ENCODE measurements at places on chromosomes 3 and 15.

GRCh38 chr15:49038382-49038781, 7.9 kb downstream of the SECISBP2L start:
- no peak for DNase-seq

DNA sequence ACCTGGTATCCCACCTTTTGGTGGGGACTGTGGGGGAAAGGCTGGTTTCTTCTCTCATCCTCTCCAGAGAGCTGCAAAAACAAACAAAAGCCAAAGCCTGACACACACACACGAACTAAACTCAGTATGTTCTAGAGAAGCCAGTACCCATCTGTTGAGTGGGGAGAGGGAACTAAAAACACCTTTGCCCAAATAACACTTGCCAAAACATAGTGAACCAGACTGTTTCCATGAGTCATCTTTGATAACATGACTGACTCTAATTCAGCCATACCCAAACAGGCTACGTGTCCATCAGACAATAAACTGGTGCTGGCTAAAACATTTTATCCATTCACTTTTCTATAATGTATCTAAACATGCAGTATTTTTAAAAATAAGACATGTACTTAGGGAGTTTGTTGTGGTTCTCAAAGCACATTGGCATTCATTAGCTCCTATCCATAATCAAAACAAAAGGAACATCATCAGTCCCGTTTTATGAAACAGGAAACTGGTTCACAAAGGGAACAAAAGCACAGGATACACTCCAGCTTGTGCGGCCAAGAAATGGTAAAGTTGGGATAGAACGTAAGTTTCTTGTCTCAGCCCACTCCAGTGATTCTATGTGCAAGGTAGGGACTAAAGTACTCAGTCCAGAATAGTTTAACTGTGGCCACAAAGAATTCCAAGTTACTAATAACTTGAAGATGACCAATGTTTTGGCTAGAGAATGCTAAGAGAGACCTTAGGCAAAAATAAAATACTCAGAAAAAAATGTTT, 16.1 kb downstream of the LYSMD2 start:
- DNase-seq: no peak

GRCh38 chr15:83446417-83446816, 724 bp upstream of the SH3GL3 start:
- no peak for DNase-seq

DNA sequence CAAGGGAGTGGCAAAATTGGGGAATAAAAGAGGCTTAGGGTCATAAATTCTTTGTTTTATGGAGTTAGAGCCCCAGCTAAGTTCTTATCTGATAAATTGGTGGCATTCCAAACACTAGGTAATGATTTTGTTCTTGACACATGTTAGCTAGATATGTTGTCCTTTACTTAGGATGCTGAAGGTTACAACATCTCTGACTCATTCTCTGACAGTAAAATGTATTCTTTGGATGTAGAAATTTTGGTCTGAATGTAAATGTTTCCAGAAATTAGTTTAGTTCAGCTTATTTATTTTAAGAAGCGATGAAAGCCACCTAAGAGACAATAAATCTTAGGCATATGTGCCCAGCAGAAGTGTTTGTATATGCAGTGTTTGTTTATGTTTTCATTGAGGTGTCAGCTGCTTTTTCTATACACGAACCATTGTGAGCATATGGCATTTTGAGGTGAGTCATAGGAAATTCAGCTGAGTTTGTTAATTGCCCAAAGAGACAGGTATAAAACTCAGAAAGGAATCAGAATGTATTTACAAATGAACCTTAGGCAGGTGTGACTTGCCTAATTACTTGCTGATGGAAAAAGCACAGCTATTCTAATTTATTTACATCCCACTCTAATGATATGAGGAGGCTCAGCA, 247.7 kb downstream of the AGBL1 start:
- DNase-seq: no peak

GRCh38 chr3:21705769-21706168, 45.2 kb downstream of the ZNF385D start:
- no peak for DNase-seq

DNA sequence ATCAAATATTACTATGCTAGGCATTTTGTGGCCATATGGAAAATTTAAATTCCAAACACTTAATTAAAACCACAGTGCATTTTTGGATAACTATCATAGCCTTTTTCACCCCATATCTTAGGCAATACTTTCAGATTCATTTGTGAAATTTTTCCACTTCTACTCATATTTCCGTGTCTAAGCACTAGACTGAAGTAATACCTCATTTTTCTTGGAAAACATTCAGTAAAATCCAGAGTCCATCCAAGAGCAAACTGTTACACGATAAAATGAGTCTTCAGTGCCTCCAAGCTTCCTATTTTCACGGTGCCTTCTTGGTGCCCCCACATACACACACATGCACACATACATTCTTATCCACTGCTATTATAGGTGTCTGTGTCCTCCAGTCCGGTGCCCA, 845.9 kb downstream of the TBL1XR1 start:
- DNase-seq: no peak

- no peak for DNase-seq
These were observed 74.0 kb upstream of the CCNL1 start for GRCh38 chr3:157233923-157234322.

GRCh38 chr3:55813268-55814097, 326.4 kb upstream of the WNT5A start:
- DNase-seq: no peak

DNA sequence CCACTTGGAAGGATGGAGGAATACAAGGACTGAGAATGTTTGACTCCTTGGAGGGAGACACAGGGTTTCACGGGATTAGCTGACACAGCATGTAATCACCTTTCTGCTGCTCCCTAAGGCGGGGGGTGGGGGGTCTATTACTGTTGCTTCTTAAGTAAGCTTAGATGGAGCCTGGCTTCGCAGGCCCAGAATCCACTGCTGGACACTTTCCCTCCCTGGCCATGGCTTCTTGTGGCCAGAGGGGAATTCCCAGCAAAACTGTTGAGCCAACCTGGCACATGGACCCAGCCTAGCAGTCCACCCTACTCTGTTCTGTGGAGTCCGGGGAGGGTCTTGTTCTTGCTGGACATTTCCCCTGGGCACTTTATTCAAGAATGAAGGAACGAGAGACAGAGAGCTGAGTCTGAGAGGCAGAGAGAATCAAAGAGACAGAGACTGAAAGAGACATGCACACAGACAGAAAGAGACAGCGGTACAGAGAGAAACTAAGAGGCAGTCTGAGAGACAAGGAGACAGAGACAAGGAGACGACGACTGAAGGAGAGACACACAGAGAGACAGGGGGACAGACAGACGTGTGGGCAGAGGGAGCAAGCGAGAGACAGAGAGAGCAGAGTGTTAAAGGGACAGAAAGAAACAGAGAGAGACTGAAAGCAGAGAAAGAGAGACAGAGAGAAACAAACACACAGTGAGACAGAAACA, 55.6 kb upstream of the DLG1 start:
- DNase-seq: no peak

DNA sequence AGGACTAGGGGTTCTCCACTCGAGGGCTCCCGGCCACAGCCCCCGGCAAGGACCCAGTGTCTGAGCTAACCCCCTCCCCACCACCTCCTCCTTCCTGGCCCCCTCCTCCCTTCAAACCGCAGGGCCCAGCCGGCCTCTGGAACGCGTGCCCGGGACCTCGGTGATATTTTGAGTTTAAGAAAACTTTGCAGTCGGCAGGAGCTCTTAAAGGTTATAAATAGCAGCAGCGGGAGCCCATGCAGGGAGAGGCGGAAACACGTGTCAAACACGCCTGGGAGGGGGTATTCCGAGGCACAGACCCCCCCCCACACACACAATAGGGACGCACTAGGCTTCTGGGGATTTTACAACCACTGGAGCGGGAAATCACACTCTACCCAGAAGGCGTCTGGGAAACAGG, 3.1 kb upstream of the PTH1R start:
- DNase-seq: no peak

DNA sequence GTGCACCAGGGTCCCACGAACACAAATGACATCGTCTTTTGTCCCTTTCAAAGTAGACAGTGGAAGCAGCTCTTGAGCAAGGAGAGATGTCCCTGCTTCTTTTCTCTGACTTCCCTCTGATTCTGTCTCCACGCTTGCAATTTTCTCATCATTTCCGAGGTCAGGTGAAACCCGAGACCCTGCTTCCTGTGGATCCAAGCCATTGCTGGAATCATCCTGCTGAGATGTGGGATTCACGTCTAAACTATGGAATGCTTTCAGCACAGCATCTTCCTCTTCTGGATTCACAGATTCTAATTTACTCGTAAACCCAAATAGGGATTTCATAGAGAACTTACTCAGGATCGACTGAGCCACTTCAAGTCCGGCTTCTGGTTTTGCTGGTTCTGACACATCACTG, 127.1 kb downstream of the FMN1 start:
- no peak for DNase-seq

DNA sequence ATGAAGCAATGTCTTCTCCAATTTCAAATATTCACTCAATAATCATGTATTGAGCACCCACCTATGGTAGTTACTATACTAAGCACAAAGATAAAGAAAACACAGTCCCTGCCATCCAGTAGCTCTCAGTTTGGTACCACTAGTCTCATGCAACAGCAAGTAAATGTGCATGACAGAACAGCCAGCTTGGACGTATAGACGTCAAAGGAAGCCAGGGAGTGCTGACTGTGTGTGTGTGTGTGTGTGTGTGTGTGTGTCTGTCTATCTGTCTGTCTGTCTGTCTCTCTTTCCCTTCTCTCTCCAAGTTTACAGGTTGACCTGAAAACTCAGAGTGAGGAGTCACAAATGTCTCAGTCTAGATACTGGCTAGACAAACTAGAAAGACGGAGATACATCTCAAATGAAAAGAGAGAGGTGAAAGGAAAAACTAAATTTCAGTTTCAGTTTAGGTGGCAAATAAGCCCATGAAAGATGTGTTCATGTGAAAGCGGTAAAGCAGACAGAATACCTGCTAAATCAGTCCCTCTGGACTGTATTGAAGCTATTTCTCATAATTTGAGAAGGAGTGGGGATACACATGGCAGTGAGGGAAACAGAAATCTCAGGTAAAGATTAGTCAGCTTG, 141.1 kb upstream of the PTPRG start:
- no peak for DNase-seq

DNA sequence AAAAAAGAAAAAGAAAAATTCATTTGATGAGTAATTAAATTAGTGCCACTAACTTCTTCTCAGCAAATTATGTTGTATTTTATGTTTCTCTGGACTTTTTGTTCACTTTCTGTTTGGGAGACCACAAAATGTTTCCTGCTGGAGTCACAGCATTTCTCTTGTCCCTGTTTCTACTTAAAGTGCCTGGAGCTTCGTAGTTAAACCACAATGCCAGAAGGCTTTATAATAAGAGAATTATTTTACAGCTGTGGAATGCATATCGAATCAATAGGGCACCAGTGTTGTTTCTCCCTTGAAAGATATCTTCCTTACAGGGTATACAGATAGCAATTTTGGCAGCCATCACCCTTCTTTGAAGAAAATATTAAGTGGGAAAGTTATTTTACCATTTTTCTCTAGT, 3.2 kb downstream of the DTWD1 start:
- DNase-seq: no peak

GRCh38 chr3:13715167-13715954, 164.5 kb downstream of the WNT7A start:
- peak; percentile 32 for DNase-seq

DNA sequence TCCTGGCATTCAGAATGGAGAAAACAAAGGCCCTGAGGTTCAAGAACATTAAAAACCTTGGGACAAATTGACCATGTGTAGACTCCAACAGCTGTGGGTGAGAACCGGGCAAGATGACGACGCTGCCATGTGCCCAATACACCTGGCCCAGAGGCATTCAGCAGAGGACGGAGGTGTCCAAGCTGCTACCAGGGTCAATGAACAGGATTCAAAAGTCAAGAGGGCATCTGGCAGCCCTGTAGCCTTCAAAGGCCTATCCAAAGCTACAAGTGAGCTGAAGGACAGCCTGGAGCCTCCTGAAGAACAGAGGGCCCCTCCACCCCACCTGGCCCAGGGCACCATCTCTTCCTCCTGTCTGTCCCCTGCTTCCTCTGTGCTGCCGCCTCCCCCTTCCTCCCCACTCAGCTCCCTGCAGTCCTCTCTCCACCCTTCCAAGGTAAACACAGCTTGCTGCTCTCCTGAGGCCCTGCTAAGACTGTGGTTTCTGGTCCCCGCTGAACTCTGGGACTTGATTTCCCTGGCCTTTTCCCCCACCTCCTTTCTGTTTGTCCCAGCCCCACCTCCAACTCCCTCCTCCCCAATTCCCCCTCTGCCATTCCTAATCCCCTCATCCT, 57.5 kb downstream of the HMCES start:
- DNase-seq: no peak

DNA sequence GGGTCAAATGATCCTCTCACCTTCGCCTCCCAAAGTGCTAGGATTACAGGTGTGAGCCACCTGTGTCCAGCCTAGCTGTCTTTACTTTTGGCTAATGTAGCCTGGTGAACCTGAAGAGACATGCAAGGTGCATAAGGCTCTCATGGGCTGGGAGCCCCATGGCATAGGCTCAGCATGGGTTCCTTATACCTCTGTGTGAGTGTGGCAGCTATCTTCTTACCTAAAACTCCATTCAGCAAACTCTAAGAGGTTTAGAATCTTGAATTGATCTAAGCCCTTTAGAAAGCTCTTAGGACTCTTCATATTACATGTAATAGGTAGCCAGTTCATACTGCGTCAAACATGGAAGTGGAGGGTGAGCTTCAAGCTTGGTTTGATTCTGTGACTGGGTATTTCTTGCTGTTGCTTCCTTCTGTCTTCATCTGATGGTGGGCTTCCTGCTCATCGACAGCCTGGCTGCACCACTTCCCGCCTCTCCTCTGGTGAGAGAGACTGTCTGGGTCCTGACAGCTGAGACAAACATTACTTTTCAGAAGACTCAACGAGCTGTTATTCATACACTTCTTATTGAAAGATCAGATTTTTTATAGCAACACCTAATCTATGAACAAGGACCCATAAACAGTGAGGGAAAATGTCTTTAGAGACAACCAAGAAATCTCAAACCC, 19.2 kb upstream of the TKT start:
- DNase-seq: no peak

- no peak for DNase-seq
These were observed 690 bp downstream of the TP53BP1 start for GRCh38 chr15:43492266-43492665.

GRCh38 chr3:166274351-166275023, 437.3 kb upstream of the BCHE start:
- DNase-seq: no peak

GRCh38 chr15:49650676-49651075, 29.8 kb downstream of the DTWD1 start:
- no peak for DNase-seq

- DNase-seq: no peak
These were observed 68.7 kb downstream of the BHLHE40 start for GRCh38 chr3:5047764-5048419.

GRCh38 chr3:141618103-141618910, 119.8 kb upstream of the RNF7 start:
- no peak for DNase-seq
